ENCODE measurements at places on chromosomes 3 and 15.

DNA sequence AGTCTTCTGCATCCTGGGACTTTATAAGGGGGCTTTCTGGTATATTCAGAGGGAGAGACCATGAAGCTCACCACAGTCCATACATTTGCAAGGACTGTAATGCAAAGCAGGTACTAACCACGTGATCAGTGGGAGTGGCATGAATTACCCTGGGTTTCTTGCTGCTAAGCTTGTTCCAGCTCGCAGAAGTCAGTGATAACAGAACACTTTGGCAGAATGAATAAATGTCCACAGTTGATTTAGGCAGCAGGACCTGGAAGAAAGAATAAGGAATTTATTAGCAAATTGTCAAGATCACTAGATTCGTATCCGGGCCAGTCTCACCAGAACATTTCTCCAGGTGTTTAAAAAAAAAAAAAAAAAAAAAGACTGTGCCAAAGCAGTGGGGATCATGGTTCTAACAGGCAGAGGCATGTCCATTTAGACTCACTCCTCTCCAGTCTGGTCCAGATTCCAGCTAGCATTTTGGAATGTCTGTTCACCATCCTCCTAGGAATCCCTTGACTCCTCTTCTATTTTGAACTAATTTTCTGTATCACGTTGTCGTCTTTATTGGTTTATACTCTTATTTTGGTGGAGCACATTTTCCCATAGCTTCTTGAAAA, 24.5 kb downstream of the HHLA2 start:
- DNase-seq: no peak

DNA sequence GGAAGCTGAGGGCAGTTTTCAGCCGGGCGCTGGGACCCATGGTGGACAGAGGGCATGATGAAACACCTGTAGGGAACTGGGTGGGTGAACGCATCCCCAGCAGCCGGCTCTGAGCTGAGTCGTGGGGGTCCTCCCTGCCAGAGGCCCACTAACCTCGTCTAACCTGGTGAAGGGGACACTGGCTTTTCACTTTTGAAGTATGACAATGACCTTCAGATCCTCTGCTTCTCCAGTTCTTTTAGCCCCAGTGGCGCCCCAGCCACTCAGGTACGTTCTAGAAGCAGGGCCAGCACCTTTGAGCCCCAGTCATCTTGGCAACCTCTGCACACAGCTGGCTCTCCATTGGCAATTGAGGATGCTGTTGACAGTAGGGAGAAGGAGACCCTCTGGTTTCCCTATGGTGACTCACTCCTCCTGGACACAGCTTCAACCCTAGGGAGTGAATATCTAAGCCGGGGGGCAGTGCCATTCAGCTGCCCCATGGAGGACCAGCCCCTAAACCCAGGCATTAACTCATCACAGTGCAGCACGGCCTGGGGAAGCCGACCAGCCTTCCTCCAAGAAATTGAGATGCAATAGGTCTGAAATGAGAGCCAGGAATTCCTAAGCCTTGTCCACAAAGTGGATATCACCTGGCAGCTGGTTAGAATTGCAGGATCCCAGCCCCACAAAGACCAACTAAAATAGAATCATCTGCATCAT, 46.1 kb downstream of the CMTM6 start:
- no peak for DNase-seq

- DNase-seq: no peak
Observed at GRCh38 chr3:64599651-64600050, 88.1 kb downstream of the ADAMTS9 start.

- no peak for DNase-seq
Observed at GRCh38 chr3:163766112-163766511, 1312.2 kb downstream of the SI start.

DNA sequence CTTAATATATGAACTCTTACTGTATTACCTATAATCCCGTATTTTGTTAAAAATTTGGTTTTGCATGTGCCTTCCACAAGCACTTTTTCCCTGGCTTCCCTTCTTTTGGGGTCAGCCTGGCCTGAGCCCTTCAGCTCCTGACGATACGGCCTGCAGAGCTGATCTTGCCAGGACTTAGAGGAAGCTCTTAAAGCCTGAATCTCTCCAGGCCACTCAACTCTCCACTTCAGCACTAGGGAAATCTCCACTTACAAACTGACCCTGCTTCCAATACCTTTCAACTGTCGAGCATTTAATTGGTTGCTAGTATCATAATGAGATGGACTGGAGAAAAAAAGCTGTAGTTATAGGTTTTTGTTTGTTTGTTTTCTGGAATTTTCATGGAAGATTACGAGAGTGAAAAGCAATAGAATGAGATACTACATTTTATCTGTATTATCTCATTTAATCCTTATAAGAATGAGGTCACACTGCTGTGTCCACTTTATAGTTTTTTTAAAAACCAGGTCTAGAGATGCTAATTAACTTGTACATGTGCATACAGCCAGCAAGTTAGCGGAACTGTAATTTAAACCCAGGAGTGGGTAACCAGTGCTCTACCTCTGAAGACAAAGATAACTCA, 54.8 kb downstream of the ZBTB38 start:
- DNase-seq: no peak

DNA sequence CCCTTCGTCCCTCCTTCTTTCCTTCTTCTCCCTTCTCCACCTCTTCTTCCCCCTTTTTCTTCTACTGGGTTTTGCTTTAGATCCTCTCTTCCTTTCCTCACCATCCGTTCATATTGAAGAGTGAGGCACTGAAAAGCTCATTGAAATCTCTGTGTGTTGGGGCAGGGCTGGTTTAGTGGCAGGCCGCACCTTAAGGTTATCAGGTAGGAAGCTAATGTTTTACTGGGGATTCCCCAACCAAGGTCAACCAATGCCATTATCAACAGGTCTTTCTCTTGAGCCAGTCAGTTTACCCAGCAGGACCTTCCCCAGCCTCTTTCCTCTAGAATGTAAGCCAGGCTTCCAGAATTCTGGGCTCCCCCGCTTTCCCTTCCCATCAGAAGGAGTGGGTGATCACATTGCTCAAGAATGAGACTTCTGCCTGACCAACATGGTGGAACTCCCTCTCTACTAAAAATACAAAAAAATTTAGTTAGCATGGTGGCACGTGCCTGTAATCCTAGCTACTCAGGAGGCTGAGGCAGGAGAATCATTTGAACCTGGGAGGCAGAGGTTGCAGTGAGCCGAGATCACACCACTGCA, 11.5 kb upstream of the VPS8 start:
- no peak for DNase-seq

- DNase-seq: no peak
Observed at GRCh38 chr15:66851311-66852063, 149.5 kb downstream of the SMAD6 start.

DNA sequence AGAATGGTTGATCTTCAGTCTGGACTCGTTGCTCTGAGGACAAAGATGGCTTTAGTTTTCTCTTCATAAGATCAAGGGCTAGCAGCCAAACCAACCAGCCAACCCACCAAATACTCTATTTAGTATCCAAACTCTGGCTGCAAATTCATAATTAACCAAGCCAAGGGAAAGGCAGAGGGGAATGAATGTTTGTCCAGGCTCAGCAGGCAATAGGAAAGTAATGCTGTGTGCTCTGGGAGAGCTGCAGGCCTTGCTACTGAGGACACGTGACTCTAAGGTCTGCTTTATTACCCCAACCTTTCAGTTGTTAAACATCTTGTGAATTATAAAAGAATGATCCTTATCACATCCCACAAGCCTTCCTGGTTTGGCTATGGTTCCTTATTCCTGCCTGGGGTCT, 52.3 kb upstream of the GALNT15 start:
- DNase-seq: no peak

GRCh38 chr3:13884851-13885703, 5.2 kb upstream of the WNT7A start:
- no peak for DNase-seq

GRCh38 chr3:89698208-89698830, 590.9 kb downstream of the EPHA3 start:
- DNase-seq: no peak

GRCh38 chr3:2995195-2995594, 115.0 kb downstream of the IL5RA start:
- no peak for DNase-seq

DNA sequence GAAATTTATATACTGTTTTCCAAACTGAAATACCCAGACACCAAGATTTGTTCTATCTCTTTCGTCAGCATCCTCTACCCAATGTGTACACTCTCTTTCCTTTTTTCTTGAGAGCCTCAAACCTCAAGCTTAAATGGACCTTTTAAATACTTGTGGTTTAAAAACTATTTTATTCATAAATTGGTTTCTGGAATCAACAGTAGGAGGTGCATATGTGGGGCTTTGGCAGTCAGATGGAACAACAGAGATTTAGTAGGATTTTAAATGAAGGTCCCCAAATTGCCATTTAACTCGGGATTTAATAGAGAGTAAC, 33.2 kb downstream of the ANXA2 start:
- DNase-seq: no peak

GRCh38 chr3:153553605-153553945, 391.5 kb downstream of the RAP2B start:
- DNase-seq: no peak

GRCh38 chr15:64430000-64430735, 30.2 kb upstream of the ZNF609 start:
- DNase-seq: no peak

GRCh38 chr3:101656651-101657050, 20.3 kb downstream of the ZBTB11 start:
- DNase-seq: no peak

DNA sequence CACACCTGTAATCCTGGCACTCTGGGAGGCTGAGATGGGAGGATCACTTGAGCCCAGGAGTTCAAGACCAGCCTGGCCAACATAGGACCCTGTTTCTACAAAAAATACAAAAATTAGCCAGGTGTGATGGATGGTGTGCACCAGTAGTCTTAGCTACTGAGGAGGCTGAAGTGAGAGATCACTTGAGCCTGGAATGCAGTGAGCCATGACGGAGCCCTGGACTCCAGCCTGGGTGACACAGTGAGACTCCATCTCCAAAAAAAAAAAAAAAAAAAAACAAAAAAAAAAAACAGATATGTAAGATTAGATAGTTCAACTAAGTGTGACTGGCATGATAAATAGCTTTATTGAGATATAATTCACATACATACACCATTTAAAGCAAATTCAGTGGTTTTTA, 9.7 kb downstream of the RBSN start:
- DNase-seq: no peak

Measured in hypothalamus (tissue), 51 donors.